ENCODE measurements at places on chromosomes 3 and 15. TPM values are rescaled to one million over a fixed set of nuclear protein-coding genes. Genes with fewer than 3 reads are reported as not detected.

Gene AQP9
- 0.09 TPM for total RNA-seq

Gene TGM5
- total RNA-seq: not detected

Gene OXTR
- total RNA-seq: 1.2 TPM

Gene PARP16
- 7.6 TPM for total RNA-seq

Gene GP9
- total RNA-seq: not detected

Gene VIPR1
- 0.34 TPM for total RNA-seq

Gene ZIC4
- total RNA-seq: not detected

Gene LMAN1L
- total RNA-seq: not detected

DNA sequence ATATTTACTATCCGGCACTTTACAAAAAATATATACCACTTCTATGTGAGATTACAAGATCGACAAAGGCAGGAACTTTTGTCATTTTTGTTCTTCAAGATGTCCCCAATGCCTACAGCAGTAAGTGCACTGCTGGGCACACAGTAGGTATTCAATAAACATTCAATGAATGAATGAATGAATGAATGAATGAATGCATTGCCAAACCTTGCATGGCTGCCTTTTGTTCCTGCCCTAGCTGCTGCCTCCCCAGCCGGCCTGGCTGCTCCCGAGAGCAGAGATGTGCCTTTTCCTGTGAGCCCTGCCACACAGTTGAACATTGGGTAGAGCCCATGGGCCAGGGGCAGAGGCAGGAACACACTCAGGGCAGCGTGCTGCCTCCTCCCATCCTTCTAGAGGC lies 37.5 kb downstream of the LINGO1 start:
- peaks cover 6% of the 10 kb centered on the region for H3K4me1 ChIP-seq
- no peaks in the 10 kb centered on the region for H3K36me3 ChIP-seq
- H3K27me3 ChIP-seq: peaks cover 3% of the 10 kb centered on the region
- DNase-seq: no peak
- no peak overlapping the region for H3K4me3 ChIP-seq

- H3K4me3 ChIP-seq: no peak overlapping the region
- no peaks in the 10 kb centered on the region for H3K27me3 ChIP-seq
- no peak overlapping the region for H3K27ac ChIP-seq
- no peaks in the 10 kb centered on the region for H3K4me1 ChIP-seq
Measured at GRCh38 chr3:30167541-30168011, 438.8 kb upstream of the TGFBR2 start.

DNA sequence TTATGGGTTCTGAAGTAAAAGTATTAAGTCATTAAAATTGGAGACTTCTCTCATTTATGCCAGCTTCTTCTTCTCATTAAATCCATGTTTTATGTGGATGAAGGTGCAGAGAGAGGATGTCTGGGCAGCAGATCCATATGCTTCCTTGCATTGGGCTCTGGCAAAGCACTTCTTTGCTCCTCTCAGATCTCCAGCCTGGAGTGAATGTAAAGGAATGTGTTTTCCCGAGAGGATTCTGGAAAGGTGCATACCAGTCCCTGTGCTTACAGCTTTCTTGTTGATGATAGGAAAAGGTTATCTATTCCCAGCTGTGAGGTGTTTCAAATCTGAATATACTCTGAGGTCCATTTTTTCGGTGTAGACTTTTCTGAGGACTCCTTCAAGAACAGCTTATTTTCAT lies 79.9 kb upstream of the PEX5L start:
- no peaks in the 10 kb centered on the region for H3K4me1 ChIP-seq
- H3K27ac ChIP-seq: no peak overlapping the region
- no peak for DNase-seq
- H3K27me3 ChIP-seq: no peaks in the 10 kb centered on the region
- no peaks in the 10 kb centered on the region for H3K36me3 ChIP-seq
- no peak overlapping the region for H3K4me3 ChIP-seq

GRCh38 chr3:89467898-89468363 lies 360.5 kb downstream of the EPHA3 start:
- H3K36me3 ChIP-seq: no peaks in the 10 kb centered on the region
- no peak for DNase-seq
- no peaks in the 10 kb centered on the region for H3K4me1 ChIP-seq

DNA sequence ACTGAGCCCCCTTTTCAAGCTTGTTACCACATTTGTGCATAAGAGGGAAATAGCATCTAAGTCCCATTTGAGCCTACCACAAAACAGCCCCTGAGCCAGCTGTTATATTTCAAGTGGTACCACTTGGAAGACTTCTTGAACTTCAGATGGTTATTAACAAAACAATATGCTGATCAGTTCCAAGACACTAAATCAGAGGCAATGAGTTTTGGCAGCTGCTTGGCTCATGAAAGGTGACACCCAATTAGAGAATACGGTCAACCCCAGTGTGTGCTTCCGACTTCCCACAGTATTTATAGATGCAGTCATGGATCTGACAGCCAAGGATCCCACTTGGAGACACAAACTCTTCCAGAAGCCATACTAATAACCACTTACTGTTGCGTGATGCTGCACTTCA lies 469.6 kb upstream of the PPP2R3A start:
- DNase-seq: no peak
- no peak overlapping the region for H3K27ac ChIP-seq
- H3K4me1 ChIP-seq: no peaks in the 10 kb centered on the region

- no peaks in the 10 kb centered on the region for H3K36me3 ChIP-seq
- H3K4me3 ChIP-seq: no peak overlapping the region
- no peak overlapping the region for H3K27ac ChIP-seq
- no peaks in the 10 kb centered on the region for H3K27me3 ChIP-seq
Measured at GRCh38 chr15:85671156-85671555, 123.6 kb downstream of the KLHL25 start.

GRCh38 chr3:102544741-102545140 lies 109.9 kb downstream of the ZPLD1 start:
- H3K27ac ChIP-seq: no peak overlapping the region
- H3K36me3 ChIP-seq: no peaks in the 10 kb centered on the region
- no peak overlapping the region for H3K4me3 ChIP-seq
- DNase-seq: no peak
- H3K4me1 ChIP-seq: no peaks in the 10 kb centered on the region
- H3K27me3 ChIP-seq: no peaks in the 10 kb centered on the region

- peaks cover 17% of the 10 kb centered on the region for H3K4me1 ChIP-seq
- no peak overlapping the region for H3K27ac ChIP-seq
- peak; percentile 16 for DNase-seq
- H3K4me3 ChIP-seq: no peak overlapping the region
Measured at GRCh38 chr15:80957556-80957955, 32.1 kb downstream of the MESD start.

- no peak overlapping the region for H3K4me3 ChIP-seq
- H3K4me1 ChIP-seq: peaks cover 59% of the 10 kb centered on the region
Measured at GRCh38 chr15:67095912-67096311, 30.5 kb downstream of the SMAD3 start.

DNA sequence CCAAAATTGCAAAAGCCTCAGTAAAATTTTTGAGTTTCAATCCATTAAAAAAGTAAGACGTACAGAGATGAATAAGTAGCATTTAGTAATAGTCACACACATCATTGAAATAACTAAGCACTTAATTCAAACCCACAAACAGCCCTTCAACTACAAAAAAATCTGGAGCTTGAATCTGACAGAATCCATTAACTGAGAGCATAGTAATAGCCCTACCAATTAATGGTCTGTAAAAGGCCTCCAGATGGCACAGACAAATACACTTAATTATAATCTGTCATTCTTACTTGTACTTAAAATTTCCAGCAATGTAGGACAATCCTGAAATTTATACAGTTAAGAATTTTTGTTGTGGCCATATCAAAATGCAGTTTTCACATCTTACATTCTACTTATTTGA lies 246.9 kb downstream of the VGLL3 start:
- no peak for DNase-seq
- no peaks in the 10 kb centered on the region for H3K27me3 ChIP-seq
- no peak overlapping the region for H3K4me3 ChIP-seq
- no peaks in the 10 kb centered on the region for H3K4me1 ChIP-seq

GRCh38 chr15:59736181-59736580 lies 47.1 kb upstream of the BNIP2 start:
- no peaks in the 10 kb centered on the region for H3K4me1 ChIP-seq
- peaks cover 15% of the 10 kb centered on the region for H3K27me3 ChIP-seq
- H3K4me3 ChIP-seq: no peak overlapping the region
- H3K27ac ChIP-seq: no peak overlapping the region
- no peaks in the 10 kb centered on the region for H3K36me3 ChIP-seq
- DNase-seq: no peak

DNA sequence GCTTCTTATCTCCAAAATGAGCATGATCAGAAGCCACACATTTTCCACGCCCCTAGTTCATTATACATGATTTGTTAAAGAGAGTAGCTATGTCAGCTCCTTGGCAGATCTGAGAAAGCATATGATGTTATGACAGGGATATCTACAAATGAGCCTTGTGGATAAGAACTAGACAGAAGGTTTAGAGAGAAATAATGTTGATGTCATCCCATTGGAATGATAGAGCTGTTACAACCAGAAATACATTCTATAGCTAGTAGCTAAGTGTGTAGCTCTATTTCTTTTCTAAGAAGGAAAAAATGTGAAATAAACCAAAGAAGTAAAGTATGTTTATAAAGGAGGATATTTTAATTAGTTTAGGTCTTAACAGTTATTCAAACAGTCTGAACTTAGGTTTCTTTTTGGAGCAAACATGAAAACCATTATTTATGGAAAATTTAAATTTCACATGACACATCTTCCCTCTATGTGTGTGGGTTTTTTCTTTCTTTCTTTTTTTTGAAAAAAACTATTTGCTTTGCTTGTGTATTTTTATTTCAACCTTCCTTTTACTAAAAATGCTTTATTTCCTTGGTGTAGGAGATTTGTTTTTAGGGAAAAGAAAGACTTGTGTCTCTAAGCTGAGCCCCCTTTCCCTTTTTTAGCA lies 167.7 kb downstream of the GHSR start:
- no peaks in the 10 kb centered on the region for H3K27me3 ChIP-seq
- DNase-seq: no peak
- H3K27ac ChIP-seq: no peak overlapping the region
- peaks cover 22% of the 10 kb centered on the region for H3K36me3 ChIP-seq

- DNase-seq: no peak
- H3K4me1 ChIP-seq: no peaks in the 10 kb centered on the region
- no peaks in the 10 kb centered on the region for H3K36me3 ChIP-seq
- no peaks in the 10 kb centered on the region for H3K27me3 ChIP-seq
- H3K4me3 ChIP-seq: no peak overlapping the region
Measured at GRCh38 chr3:174403831-174404230, 455.3 kb upstream of the NAALADL2 start.

DNA sequence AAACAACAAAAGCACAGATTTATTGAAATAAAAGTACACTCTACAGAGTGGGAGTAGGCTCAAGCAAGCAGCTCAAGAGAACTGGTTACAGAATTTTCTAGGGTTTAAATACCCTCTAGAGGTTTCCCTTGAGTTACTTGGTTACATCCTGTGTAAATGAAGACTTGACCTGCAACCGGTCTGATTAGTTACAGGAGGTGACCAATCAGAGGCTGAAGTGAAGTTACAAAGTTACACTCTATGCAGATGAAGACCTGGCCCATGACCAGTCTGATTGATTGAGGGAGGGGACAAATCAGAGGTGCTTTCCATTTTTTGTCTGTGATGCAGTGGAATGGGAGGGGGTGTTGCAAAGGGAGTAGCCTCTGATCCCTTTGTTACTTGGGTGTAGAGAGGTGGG lies 723.4 kb downstream of the ZPLD1 start:
- H3K4me1 ChIP-seq: no peaks in the 10 kb centered on the region
- H3K4me3 ChIP-seq: no peak overlapping the region
- H3K36me3 ChIP-seq: no peaks in the 10 kb centered on the region
- H3K27me3 ChIP-seq: no peaks in the 10 kb centered on the region
- DNase-seq: no peak

GRCh38 chr3:115156046-115156654 lies 9.1 kb upstream of the ZBTB20 start:
- no peaks in the 10 kb centered on the region for H3K36me3 ChIP-seq
- no peak for DNase-seq
- no peak overlapping the region for H3K27ac ChIP-seq

GRCh38 chr3:66762916-66763693 lies 235.0 kb upstream of the KBTBD8 start:
- no peak overlapping the region for H3K27ac ChIP-seq
- DNase-seq: no peak
- H3K36me3 ChIP-seq: no peaks in the 10 kb centered on the region
- H3K4me1 ChIP-seq: no peaks in the 10 kb centered on the region
- no peak overlapping the region for H3K4me3 ChIP-seq

GRCh38 chr3:3600665-3601340 lies 198.4 kb upstream of the LRRN1 start:
- DNase-seq: no peak
- H3K27me3 ChIP-seq: no peaks in the 10 kb centered on the region
- no peak overlapping the region for H3K4me3 ChIP-seq
- H3K4me1 ChIP-seq: no peaks in the 10 kb centered on the region

- H3K4me3 ChIP-seq: no peak overlapping the region
- H3K4me1 ChIP-seq: peaks cover 13% of the 10 kb centered on the region
- DNase-seq: no peak
- H3K27ac ChIP-seq: no peak overlapping the region
- peaks cover 73% of the 10 kb centered on the region for H3K36me3 ChIP-seq
- H3K27me3 ChIP-seq: no peaks in the 10 kb centered on the region
Measured at GRCh38 chr3:71050538-71051258, 532.8 kb downstream of the FOXP1 start.

DNA sequence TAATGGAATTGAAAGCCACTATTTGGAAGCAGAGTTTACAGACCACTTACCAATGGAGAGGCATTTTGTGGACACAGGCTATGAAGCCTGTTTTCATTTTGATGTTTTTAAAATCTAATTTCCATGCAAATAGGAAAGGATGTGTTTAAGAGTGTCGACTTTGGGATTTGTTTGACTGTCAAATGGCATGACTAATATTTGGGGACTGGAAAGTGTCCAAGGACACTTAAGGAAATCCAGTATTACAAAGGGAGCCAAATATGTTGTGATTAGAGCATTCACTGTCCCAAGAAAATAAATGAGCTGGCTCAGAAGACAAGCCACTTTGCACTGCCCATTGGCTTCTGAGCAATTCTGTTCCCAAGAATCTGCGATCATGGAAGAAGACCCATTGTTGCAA lies 34.0 kb upstream of the SLC6A11 start:
- no peaks in the 10 kb centered on the region for H3K36me3 ChIP-seq
- H3K27me3 ChIP-seq: no peaks in the 10 kb centered on the region
- H3K4me3 ChIP-seq: no peak overlapping the region

GRCh38 chr15:25810631-25811091 lies 52.5 kb downstream of the ATP10A start:
- H3K4me1 ChIP-seq: no peaks in the 10 kb centered on the region
- no peak for DNase-seq
- no peak overlapping the region for H3K27ac ChIP-seq
- H3K36me3 ChIP-seq: no peaks in the 10 kb centered on the region

GRCh38 chr3:45793482-45794176 lies 2.7 kb downstream of the SLC6A20 start:
- no peaks in the 10 kb centered on the region for H3K36me3 ChIP-seq
- H3K27ac ChIP-seq: no peak overlapping the region
- H3K4me1 ChIP-seq: peaks cover 10% of the 10 kb centered on the region
- no peak overlapping the region for H3K4me3 ChIP-seq

GRCh38 chr3:128508852-128509251 lies 15.9 kb upstream of the GATA2 start:
- H3K36me3 ChIP-seq: no peaks in the 10 kb centered on the region
- peaks cover 19% of the 10 kb centered on the region for H3K4me1 ChIP-seq
- H3K27ac ChIP-seq: no peak overlapping the region

Data from K562 (cell line).